ENCODE measurements at places on chromosomes 1 and 21.

DNA sequence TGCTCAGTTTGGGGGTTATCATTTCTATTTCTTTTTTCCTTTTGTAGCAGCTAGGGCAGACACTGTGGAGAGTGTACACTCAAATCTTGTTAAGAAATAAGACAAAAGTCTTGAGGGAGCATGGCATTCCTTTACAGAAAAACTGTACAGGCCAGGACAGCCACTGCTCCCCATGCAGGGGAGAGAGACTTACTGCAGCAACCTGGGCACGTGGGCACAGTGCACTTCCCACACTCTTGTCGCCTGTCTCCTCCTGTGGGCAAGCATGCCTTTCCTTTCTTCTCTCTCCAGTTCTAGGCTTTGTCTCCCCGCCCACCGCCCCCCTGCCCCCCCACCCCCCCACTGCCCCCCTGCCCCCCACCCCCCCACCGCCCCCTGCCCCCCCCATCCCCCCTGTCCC lies 51.9 kb downstream of the PHC2 start:
- no peak for DNase-seq

GRCh38 chr1:25651824-25652741 lies 35.5 kb downstream of the MAN1C1 start:
- no peak for DNase-seq

DNA sequence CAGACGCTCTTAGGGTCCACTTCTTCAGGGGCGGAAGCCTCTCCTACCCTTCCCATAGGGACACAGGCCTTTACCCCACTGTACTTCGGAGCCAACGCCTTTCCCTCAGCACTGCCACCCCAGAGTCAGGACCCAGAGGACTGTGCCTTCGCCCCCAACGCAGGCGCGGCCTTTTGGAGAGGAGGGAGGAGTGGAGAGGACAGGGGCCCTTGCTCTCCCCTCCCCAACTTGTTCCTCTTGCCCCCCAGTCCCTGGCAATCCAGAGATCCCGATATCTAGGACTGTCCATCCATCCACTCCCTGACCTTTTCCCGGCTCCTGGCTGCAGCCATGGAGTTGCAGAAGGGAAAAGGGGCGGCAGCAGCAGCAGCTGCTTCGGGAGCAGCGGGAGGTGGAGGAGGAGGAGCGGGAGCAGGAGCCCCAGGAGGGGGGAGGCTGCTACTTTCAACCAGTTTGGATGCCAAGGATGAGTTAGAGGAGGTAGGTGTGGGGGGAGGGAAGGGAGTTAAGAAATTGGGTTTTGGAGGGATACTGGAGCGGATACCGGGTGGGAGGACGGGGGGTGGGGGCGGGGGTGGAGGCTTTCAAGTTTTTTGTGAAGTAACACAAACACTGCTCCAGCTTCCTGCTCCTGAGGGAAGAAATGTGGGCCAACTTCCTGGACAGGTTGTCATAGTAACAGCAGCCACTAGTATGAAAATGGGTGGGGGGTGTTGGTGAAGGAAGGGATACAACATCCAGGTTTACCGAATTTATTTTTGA lies 636 bp downstream of the INTS3 start:
- DNase-seq: no peak

GRCh38 chr1:193417945-193418744 lies 231.7 kb upstream of the B3GALT2 start:
- DNase-seq: no peak

DNA sequence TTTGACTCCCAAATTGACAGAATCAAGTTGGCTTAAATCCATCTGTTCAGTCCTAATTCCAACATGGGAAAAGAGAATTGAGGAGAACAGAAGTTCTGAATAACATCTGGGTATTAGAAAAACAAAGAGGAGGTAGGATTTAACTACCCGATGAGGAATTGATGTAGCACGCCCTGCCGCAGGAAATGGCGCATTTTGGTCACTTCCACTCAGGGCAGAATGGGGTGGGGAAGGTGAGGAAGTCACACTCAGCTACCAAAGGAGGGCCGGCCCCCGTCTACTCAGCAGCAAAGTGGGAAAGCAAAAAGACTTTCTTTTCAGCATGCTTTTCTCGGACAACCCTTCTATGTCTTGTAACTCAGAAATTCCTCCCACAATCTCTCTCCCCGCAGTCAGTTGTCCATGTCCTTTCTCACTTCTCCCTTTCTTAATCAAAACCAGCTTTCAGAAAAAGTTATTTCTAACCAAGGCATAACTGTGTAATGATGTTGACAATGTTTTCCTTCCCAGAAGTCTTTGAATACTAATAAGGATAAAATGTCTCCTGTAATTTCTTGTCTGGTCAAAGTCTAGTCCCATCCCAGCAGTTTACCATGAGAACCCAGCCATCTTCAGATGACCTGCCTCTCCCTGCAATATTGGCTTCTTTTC lies 60.5 kb upstream of the SIPA1L2 start:
- no peak for DNase-seq

- DNase-seq: no peak
Measured at GRCh38 chr1:101008229-101008834, 17.3 kb downstream of the DPH5 start.

DNA sequence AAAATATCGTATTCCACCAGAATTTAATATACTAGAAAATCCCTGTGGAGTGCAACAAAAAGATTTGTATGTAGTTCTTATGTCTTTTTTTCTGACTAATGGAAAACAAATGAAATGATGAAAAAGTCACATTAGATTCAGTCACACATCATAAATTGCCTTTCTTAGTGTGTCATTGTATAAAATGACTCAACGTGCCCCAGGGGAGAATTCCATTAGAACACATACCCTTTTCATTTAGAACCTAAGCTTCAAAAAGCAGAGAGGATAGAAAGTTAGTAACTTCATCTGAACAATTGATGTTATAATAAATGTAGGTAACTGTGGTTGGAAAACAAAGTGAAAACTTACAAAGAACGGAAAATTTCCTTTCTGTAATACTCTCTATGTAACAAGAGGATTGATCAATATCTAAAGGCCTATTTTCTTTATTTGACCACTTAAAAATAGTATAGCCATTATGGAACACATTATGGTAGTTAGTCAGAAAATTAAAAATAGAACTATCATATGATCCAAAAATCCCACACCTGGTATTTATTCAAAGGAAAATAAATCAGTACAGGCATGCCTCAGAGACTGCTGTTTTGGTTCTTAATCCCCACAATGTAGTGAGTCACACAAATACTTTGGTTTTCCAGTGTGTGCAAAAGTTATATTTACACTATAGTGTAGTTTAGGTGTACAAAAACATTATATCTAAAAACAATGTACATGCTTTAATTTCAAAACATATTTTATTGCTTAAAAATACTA lies 1016.1 kb downstream of the KCNT2 start:
- no peak for DNase-seq

DNA sequence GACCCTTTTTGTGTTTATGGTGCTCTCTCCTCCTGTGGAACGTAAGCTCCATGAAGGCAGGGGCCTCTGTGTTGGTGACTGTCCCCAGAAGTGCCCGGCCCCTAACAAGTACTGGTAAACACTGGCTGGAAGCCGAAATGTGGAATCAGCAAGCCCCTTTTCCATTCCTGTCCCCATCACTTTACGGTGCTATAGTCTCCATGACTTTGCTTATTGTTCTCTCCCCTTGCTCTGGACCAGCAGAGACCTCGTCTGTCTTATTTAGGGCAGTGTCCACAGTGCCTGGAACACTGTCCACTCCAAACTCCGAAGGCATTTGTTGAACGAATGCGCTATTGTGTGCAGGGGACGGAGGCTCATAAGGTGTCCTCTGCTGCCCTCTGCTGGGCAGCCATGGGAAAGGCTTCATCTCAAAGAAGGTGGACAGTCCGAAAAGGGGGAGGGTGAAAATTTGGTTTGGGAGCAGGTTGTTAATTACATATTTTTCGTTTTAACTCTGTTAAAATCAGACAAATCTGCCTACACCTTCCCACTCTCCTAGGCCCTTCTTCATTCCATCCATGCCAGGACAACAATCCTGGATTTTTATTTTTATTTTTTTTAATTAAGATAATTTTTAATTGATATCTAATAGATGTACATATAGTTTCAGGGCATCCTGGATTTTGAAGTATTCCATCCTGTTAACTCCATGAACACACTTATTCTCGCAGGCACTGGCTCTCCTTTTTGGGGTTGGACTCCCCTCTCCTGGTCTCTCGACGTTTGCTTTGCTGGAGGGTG lies 115.6 kb downstream of the PGBD5 start:
- DNase-seq: peak; percentile 74

- no peak for DNase-seq
Measured at GRCh38 chr1:162200096-162200847, 130.8 kb downstream of the NOS1AP start.

DNA sequence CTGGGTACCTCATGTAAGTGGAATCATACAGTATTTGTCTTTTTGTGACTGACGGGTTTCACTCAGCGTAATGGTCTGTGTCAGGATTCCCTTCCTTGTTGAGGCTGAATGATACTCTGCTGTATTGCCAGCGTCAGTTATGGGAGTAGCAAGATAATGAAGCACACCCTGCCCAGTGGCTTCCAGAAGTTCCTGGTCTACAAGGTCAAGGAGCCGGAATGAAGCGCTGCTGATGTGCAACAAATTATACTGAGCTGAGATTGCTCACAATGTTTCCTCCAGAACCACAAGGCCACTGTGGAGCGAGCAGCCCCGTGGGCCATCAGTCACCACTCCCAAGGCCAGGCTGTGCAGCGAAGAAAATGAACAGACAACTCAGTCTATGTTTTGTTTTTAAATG lies 24.0 kb upstream of the TDRD10 start:
- DNase-seq: no peak

- no peak for DNase-seq
Measured at GRCh38 chr21:42964546-42965210, 9.7 kb upstream of the PKNOX1 start.

DNA sequence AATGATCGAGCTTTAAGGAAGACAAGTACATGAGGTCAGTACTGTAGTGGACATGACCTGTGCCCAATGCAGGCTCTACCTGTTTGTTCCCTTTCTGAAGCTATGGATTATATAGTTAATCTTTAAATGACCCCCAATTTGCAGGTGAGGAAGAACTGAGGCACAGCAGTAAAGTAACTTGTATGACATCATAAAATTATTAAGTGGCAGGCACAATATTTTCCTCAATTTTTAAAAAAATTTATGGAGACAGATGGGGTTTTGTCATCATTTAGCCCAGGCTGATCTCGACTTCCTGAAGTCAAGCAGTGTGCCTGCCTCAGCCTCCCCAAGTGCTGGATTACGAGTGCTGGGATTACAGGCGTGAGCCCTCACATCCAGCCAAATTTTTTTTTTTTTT lies 3.6 kb upstream of the GATAD2B start:
- no peak for DNase-seq

GRCh38 chr21:43810505-43811261 lies 21.3 kb downstream of the RRP1 start:
- DNase-seq: peak; percentile 65

DNA sequence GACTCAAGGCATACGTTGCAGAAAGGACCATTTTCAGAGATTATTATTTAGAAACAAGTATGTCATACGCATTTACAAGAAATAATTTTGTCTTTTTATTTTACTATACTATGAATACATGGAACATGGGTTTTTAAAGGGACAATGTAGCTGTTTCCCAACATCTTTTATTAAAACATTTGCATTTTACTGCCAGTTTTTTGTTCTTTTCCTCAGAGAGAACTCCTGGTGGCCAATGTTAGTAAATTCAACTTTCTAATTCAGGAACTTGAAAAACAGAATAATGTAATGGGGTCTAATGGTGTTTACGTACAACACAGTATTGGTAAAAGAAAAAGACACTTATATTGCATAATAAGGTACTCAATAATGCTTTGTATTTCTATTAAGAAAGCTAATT lies 14.9 kb downstream of the PRDM2 start:
- DNase-seq: no peak

DNA sequence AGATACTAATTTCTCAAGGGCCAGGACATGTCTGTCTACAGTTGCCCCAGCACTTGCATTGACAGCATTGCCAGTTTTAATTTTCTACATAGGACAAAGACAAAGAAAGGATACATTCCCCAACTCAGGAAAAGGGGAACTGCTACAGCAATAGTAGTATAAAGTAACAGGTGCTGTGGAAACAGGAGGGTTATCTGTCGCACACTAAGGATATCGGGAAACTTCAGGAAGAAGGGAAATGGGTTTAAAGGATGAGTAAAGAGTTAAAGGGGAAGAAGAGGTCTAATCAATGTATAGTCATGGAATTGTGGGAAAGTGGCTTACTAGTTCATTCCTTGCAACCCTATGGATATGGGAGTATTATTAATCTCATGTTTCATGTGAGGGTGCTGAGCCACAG lies 16.2 kb downstream of the SYNC start:
- DNase-seq: no peak

DNA sequence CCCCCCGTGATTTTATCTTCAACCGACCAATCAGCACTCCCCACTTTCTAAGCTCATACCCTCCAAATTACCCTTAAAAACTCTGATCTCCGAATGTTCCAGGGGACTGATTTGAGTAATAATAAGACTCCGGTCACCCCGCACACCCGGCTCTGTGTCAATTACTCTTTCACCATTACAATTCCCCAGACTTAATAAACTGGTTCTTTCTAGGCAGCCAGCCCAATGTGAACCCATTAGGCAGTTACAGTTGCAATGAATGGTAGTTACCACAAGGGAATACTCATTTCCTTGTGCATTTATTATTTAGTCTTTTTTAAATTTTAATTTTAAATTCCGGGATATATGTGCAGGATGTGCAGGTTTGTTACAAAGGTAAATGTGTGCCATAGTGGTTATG lies 177.9 kb downstream of the HFM1 start:
- no peak for DNase-seq

- DNase-seq: no peak
Measured at GRCh38 chr1:111719674-111720132, 19.5 kb downstream of the INKA2 start.

- DNase-seq: no peak
Measured at GRCh38 chr1:67407498-67407897, 22.7 kb downstream of the SERBP1 start.

DNA sequence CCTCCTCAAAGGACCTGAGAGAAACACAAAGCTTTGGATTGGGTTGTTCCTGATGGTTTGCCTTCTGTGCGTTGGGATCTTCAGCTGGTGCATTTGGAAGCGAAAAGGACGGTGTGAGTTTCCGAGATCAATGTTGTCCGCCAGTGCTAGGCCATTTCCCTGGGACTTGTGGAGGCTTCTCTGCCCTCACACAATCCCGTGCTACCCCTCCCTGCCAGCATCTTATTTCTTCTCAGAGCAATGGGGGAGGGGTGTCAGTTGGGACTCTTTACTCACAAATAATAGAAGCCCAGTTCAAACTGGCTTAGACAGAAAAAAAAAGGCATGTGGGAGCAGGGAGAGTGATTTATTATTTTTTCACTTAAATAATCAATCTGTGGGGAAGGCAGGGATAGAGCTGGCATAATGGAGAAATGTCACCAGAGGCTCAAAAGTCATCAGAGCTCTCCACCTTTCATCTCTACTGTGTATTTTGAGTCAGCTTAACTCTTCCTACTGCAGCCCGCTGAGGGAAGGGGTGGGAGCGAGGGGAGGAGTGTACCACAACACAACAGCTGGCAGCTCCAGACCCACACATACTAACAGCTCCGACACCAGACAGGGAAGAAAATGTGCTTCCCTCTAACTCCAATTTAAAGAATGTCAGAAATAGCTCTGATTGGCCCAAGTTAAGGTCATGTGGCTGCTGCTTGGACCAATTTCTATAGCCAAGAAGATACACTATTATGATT lies 22.4 kb downstream of the LY9 start:
- no peak for DNase-seq

Data from NCI-H2107 (cell line).